T-cell (primary cell): ENCODE measurements at places on chromosomes 1 and 21. TPM values are rescaled to one million over a fixed set of nuclear protein-coding genes. Genes with fewer than 3 reads are reported as not detected.

DNA sequence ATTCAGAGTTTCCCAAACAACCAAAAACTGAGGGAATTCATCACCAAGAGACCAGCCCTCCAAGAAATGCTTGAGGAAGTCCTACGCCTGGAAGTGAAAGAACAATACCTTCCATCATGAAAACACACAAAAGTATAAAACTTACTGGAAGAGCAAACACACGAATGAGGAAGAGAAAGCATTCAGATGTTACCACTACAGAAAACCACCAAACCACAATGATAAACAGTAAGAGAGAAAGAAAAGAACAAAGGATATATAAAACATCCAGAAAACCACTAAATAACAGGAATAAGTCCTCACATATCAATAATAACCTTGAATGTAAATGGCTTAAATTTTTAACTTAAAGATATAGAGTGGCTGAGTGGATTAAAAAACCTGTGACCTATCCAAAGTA, 58.5 kb upstream of the BCL10 start:
- DNase-seq, result no peak

Gene PTGFR
- total RNA-seq, result not detected

DNA sequence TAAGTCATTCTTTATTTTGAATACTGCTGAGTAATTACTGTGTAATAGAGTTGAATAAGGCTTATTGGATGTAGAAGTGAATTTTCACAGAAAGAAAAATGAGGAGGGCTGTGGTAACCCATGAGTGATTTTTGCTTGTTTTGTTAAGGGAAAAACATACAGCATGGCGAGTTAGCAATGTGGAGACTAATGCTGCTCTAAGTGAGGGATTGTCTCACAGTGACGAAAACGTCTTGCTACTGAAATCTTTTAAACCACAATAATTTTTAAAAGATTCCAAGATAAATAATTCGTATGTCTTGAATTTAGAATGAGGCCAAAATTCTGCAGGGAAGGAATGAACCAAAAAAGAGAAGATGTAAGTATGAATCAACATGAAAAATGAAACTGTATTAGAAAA, 16.2 kb upstream of the PLA2G4A start:
- no peak for DNase-seq

Gene MATN1
- 0.20 TPM for total RNA-seq

DNA sequence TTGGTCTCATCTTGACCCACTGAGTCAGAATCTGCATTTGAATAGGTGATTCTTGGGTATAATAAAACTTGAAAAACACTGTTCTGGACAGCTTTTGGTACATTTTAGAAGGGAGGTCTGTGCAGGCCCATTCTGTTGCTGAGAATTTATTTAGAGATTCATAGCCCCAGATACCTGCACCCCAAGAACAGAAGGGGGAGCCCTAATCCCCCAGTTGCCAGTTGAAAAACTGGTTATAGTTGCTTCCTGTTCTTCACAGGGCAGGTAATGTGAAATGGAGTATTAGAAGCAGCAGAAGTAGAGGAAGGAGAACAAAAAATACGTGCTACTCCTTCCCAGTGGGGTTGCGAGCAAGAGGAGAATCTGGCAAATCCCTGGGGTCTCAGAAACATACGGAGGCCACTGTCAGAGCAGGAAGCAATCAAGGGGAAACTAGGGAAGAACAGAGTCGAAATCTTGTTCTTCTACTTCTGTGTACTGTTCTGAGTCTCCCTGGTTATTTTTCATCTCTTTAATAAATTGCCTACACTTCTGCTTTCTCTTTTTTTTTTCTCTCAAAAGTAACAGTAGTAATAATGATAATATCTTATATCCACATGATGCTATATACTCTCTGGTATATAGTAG, 4.6 kb upstream of the CLCA2 start:
- peak; percentile 37 for DNase-seq
